ENCODE measurements at places on chromosomes 3 and 15. TPM values are rescaled to one million over a fixed set of nuclear protein-coding genes. Genes with fewer than 3 reads are reported as not detected.

The SAMMSON gene
- not detected for total RNA-seq

The PCOLCE2 gene
- 23.0 TPM for total RNA-seq

DNA sequence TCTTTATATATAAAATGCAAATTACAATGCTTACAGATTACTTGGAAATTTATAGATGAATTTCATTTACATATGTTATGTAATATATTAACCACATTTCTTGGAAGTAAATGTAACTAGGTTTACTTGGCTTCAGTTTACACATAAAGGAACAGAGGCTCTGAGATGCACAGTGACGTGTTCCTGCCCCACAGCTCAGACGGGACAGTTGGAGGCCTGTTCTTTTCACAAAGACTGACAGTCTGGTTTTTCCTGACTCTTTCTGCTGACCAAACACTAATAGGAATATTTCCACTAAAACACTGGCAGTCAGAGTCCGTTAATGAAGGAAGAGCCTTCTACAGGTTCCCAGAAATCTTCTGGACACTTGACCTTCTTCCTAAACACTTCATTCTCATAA, 336.1 kb downstream of the MFSD1 start:
- no peak overlapping the region for H3K4me3 ChIP-seq
- H3K27ac ChIP-seq = no peak overlapping the region
- no peaks in the 10 kb centered on the region for H3K4me1 ChIP-seq
- H3K36me3 ChIP-seq = no peaks in the 10 kb centered on the region
- H3K27me3 ChIP-seq = no peaks in the 10 kb centered on the region
- DNase-seq = no peak

DNA sequence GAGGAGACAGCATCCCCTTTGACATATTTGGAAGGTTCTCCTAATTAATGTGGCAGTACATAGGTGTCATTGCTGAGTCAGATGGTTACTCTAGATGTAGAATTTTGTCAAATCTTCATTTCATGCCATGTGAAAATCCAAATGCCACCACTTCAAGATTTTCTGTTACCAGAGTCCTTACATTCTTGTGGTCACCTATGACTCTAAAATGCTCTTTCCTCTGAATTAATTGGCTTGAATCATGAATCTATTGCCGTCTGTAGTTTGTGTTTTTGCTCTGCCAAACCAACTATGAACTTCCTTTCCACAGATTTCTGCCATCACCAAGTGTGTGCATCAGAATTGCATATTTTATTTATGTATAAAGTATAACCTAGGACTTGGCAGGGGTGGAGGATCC, 269.4 kb upstream of the ZPLD1 start:
- H3K4me1 ChIP-seq = peaks cover 20% of the 10 kb centered on the region
- H3K4me3 ChIP-seq = no peak overlapping the region
- no peaks in the 10 kb centered on the region for H3K36me3 ChIP-seq
- no peak for DNase-seq

- H3K27me3 ChIP-seq = no peaks in the 10 kb centered on the region
- H3K27ac ChIP-seq = no peak overlapping the region
- no peaks in the 10 kb centered on the region for H3K4me1 ChIP-seq
- no peak for DNase-seq
These were observed 181.6 kb upstream of the RASGRP1 start for GRCh38 chr15:38746211-38746610.

GRCh38 chr3:187519428-187519890, 150.7 kb downstream of the SST start:
- DNase-seq = no peak
- no peaks in the 10 kb centered on the region for H3K27me3 ChIP-seq
- H3K4me1 ChIP-seq = no peaks in the 10 kb centered on the region
